ENCODE measurements at places on chromosomes 3 and 15.

DNA sequence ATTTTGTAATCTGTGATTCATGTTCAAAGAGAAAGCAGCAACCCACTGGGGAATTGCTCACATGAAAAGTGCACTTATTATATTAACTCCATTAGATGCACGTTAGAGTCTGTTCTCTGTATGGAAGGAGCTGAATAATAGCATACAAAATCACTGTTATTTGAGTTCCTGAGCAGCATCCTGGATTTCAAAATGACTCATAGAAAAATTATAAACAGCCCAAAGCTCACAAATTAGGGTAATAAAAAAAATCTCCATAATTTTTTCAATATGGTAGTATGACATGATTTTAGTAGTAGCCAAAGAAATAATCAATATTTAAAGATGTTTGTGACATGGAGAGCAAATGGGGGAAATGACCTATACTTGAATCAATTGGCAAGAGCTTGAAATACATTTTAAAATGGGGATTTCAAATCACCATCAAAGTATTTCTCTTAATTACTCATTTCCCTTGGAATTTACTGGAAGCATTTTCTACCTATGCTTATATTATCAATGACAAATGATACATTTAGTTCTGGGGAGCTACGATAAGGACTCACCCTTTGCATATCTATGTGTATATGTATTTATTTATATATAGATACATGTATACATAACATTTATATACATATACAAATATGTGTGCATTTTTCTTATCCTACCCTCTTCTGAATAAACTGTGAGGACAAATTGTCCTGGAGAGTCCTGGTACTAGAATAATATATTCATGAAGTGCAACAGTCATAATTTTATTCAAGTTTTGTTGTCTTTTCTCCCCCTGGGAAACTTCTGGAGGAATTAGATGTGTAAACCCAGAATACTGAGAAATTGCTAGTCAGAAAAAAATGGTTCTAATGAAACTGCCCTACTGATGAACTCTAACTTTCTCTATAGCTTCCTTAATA lies 116.3 kb downstream of the RPL22L1 start:
- no peak for DNase-seq

GRCh38 chr3:16912400-16913263 lies 27.9 kb downstream of the PLCL2 start:
- no peak for DNase-seq

GRCh38 chr3:146865175-146865755 lies 260.1 kb upstream of the PLSCR5 start:
- DNase-seq, result no peak

DNA sequence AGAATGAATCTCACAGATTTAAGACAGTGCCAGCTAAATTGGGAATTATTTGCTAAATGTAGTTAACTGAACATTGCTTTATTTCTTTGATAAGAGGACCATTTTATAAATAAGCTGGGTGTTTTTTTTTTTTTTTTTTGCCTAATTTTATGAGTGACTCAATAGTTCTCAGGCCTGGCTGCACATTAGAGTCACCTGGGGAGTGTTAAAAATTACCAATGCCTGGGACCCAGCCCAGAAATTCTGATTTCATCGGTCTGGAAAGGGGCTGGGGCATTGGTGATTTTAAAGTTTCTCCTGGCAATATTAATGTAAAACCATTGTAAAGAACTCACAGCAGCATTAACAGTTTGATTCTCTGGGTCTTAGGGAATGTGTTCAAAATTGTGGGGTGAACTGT lies 51.2 kb upstream of the PHLDB2 start:
- DNase-seq, result no peak
